MG63 (cell line): ENCODE measurements at places on chromosomes 5 and 9.

DNA sequence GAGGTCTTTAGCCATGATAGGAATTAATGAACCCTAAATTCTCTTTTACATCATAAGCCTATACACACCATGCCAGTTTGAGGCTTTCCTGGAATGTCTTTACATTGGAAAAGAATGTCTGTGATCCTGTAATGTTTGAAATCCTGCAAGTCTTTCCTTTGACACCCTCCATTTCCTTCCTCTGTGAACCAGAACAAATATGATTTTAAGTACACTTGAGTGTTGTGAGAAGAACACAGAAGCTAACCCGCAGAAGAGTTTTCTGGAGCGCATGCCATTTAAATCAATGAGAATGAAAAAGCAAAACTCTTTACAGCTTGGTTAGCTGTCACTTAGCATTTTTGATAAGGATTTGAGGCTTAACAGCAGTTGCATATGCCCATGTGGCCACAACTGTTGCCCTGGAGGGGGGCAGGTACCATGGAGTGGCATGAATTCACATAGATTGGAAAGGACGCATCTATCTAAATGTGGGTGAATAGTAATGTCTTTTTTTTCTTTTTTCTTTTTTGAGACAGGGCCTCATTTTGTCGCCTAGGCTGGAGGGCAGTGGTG, 372.6 kb downstream of the KDM4C start:
- DNase-seq: no peak

- no peak for DNase-seq
These were observed 73.2 kb downstream of the PGM5 start for GRCh38 chr9:68429631-68430030.

- no peak for DNase-seq
These were observed 297.0 kb upstream of the TAS2R1 start for GRCh38 chr5:9927106-9927505.

- DNase-seq: no peak
These were observed 4.3 kb upstream of the MXD3 start for GRCh38 chr5:177316005-177316404.

DNA sequence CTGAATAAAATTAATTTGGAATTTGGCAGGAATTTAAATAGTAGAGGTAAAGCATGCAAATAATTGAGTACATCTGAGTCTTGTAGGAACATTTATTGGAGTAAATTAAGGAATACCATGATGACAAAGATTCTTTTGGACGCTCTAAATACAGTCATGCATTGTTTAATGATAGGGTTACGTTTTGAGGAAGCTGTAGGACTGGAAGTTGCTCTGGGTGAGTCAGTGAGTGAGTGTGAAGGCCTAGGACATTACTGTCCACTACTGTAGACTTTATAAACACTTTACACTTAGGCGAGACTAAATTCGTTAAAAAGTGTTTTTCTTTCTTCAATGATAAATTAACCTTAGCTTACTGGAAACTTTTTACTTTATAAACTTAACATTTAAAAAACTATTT, 113.0 kb downstream of the FAM170A start:
- DNase-seq: no peak

DNA sequence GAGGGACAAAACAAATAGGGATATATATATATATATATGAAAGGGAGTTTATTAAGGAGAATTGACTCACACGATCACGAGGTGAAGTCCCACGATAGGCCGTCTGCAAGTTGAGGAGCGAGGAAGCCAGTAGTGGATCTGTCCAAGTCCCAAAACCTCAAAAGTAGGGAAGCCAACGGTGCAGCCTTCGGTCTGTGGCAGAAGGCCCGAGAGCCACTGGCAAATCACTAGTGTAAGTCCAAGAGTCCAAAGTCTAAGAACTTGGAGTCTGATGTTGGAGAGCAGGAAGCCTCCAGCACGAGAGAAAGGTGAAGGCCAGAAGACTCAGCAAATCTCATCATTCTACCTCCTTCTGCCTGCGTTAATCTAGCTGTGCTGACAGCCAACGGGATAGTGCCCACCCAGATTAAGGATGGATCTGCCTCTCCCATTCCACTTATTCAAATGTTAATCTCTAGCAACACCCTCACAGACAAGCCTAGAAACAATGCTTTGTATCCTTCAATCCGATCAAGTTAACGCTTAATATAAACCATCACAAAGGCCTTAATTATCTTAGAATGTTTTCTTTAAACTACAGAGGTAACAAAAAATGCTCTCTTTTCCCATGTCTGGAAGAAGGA, 23.8 kb upstream of the DAB2 start:
- DNase-seq: no peak
